ENCODE measurements at places on chromosomes 2 and 18.

DNA sequence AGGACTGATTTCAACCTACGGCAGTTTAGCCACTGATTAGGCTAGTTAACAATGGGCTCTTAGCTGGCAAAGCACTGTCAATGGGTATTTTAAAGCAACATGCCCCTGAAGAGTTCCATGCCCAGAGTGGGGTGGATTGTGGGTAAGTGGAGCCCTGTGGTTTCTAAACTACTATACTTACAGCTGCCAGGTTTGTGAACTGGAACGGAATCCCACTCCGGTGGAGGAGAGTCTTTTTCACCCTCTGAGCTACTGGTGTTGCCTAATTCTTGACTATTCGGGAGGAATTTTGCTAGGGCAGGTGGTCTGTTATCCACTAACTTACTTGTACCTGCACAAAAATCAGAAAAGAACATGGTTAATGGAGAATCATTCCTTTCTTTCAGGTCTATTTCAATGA, 52.6 kb downstream of the ZAP70 start:
- no peak for DNase-seq

DNA sequence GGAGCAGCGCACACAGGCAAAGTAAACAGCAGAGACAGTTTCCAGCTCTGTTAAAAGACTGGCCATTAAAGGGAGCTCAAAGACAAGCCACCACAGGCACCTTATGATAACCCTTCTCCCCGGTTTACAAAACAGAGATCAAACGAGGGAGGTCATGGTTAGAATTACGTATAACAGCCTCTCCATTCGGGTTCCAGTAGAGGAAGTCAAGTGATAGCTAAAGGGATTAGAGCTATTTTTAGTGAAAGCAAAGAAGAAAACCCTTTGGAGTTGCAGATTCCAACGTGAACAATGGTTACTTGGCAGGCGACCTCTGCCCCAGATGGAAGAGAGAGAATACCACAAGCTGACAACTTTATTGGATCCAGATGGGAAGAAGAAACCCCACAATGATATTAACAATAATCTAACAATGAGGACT, 31.2 kb upstream of the EDAR start:
- DNase-seq, result no peak

- no peak for DNase-seq
Measured at GRCh38 chr2:136235546-136235945, 117.6 kb upstream of the CXCR4 start.

GRCh38 chr18:79374408-79375171, 21.1 kb upstream of the NFATC1 start:
- no peak for DNase-seq

GRCh38 chr2:45466053-45466452, 145.0 kb downstream of the SRBD1 start:
- DNase-seq, result no peak

Measured in HEK293T (cell line).